ENCODE measurements at places on chromosomes 1 and 21.
A peak's percentile ranks its signal among the peaks of the same experiment; 100 is the strongest.

- no peak for DNase-seq
Measured at GRCh38 chr21:46111193-46111571, 13.3 kb downstream of the COL6A2 start.

DNA sequence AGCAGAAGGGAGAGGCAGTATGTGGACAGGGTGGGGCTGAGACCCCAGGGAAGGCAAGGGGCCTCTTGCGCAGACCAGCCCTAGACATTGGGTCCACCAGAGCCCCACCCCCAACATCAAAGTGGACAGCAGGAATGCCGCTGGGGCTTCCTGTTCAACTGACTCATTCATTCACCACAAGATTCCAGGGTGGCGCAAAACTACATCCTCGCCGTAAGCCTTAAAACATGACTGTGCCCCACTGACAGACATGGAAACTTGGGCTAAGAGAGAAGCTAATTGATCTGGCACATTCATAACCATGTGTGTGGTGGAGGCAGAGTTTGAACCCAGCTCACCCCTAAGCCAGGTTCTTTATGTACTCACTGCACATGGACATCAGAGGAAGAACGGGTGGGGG, 14.0 kb downstream of the COL16A1 start:
- no peak for DNase-seq

GRCh38 chr1:150906329-150906728, 19.4 kb downstream of the CTXND2 start:
- DNase-seq = no peak

GRCh38 chr1:31111290-31111951, 45.9 kb upstream of the PUM1 start:
- no peak for DNase-seq

- no peak for DNase-seq
Measured at GRCh38 chr1:154468535-154469250, 33.3 kb upstream of the TDRD10 start.

- DNase-seq = no peak
Measured at GRCh38 chr21:29808153-29808552, 131.6 kb downstream of the GRIK1 start.

GRCh38 chr1:164867590-164867989, 308.6 kb downstream of the PBX1 start:
- DNase-seq = no peak

DNA sequence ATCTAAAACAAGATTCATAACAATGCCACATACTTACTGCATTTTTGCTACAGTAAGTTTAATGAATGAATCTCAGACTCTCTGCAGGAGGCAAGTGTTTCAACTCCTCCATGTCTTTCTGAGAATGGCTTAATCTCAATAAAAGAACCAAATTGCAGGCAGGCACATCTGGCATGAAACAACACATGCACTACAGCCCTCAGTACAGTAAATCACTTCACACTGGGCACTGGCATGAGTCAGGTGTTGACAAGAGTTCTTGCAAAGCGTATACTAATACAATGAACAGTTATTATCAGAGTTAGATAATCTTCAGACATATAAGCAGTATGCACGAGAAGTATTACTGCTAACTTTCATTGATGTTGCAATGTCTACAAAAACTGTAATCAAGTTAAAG, 1386.8 kb downstream of the MRPL39 start:
- DNase-seq = no peak

GRCh38 chr1:202361701-202362100, 13.2 kb downstream of the PPP1R12B start:
- DNase-seq = no peak

GRCh38 chr1:160419150-160419837, 18.9 kb downstream of the VANGL2 start:
- no peak for DNase-seq

GRCh38 chr1:234912548-234913277, 215.9 kb downstream of the TOMM20 start:
- DNase-seq = no peak

DNA sequence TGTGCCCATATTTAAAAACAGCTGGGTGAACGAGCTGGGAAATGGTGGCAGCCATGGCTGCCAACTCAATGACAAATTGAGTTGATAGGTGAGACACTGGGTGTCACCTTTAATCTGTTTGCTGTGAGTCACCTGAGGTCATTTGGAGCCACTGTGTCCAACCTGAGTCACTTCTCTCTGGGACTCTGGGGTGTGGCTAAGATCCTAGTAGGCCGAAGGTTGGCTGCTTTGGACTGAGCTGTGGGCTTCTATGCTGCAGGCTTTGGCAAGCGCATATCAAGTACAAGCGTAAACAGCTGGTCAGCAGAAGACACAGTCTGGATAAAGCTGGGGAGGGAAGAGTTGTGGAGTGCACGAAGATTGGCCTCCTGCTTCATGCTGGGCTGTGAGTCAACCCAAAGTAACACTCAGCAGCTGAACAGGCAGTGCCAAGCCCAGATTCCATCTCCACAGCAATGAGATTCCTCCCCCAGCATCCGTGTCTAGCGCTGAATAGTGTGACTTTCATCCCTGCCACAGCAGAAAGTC, 24.0 kb downstream of the TEX35 start:
- DNase-seq = peak; percentile 39

- no peak for DNase-seq
Measured at GRCh38 chr1:98849969-98850636, 154.6 kb downstream of the PLPPR5 start.

DNA sequence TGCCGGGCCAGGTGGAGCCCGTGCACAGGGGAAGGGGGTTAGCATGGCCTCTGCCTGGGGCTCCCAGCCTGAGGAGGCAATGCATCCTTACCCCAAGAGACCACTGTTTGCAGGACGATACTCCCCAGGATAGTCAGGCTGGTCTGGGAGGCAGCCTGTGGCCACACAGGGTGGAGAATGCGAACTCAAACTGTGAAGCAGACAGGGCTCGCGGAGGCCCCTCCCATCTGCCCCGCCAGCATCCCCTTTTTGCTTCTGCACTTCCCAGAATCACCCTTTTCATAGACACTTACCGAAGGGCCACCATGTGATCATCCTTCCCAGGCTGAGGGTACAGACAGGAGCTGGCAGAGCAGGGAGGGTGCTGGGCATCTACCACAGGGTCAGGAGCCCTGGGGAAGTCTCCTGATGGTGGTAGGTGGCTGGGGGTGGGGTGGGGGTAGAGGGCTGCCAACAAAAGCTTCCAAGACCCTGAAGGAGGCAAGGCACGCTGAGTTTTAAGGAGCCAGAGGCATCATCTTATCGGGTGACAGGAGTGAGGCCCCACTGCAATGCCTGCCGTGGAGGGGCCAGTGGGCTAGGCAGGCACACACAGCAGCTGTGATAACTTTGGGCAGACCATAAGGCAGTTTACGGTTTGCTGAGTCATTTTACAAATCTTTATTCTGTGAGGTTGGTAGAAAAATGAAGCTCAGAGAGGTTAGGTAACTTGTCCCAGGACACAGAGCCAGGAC, 31.3 kb upstream of the BTG2 start:
- no peak for DNase-seq

DNA sequence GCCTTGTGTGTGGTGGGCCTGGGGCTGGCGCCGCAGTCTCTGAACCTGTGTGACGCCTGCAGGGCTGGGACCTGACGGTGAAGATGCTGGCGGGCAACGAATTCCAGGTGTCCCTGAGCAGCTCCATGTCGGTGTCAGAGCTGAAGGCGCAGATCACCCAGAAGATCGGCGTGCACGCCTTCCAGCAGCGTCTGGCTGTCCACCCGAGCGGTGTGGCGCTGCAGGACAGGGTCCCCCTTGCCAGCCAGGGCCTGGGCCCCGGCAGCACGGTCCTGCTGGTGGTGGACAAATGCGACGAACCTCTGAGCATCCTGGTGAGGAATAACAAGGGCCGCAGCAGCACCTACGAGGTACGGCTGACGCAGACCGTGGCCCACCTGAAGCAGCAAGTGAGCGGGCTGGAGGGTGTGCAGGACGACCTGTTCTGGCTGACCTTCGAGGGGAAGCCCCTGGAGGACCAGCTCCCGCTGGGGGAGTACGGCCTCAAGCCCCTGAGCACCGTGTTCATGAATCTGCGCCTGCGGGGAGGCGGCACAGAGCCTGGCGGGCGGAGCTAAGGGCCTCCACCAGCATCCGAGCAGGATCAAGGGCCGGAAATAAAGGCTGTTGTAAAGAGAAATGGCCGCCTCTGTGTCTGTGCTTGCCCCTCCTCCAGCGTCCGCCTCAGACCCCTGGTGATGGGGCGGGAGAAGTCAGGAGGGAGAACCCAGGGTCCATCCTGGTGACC, 788 bp downstream of the ISG15 start:
- DNase-seq = no peak

- no peak for DNase-seq
Measured at GRCh38 chr1:25716320-25716719, 83.7 kb upstream of the SELENON start.

- no peak for DNase-seq
Measured at GRCh38 chr1:243739335-243740003, 110.6 kb downstream of the AKT3 start.

- DNase-seq = no peak
Measured at GRCh38 chr1:201122321-201122957, 4.5 kb downstream of the ASCL5 start.

- DNase-seq = no peak
Measured at GRCh38 chr1:223225061-223225460, 82.0 kb upstream of the TLR5 start.

DNA sequence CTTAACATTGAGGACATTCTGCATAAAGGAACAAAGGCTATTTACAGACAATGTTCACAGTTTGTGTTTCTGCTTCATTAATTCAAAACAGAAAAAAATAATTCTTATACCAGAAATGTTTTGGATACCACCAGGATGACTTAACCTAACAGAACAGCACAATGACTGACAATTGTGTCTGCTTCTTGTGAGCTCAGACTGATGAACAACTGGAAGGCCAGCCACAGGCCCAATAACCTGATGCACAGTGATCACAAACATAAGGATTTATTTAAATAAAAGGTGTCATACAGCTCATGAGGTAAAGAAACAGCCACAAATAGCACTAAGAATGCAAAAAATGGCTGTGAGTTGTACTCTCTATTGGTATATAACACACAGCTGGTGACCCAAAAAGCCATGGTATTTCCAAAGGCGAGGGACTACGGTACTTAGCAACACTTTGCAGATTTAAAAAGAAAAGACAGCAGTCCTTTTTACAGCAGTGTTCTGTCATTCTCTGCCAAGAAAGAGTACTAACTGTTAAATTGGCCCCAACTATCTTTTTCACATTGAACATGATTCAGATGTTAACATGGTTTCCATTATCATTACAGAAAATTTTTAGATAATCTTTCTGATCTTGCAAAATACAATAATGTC, 32.1 kb upstream of the DDAH1 start:
- no peak for DNase-seq

DNA sequence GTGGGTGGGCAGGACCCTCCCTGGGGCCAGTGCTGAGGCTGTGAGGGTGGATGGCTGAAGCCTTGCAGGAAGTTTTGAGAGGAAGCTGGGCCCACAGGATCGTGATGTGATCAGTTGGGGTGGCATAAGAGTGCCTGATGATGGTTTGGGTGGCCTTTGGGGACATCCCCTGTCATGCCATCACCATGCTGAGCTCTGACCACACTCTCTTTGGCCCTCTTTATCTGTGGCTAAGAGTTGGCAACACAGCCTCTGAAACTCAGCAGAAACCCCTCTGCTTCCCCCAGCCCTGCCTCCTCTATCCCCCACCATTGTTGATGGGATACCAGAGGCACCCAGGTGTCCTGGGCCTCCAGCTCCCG, 19.8 kb downstream of the MIIP start:
- DNase-seq = no peak

GRCh38 chr1:114718661-114719423, 2.3 kb upstream of the NRAS start:
- no peak for DNase-seq

DNA sequence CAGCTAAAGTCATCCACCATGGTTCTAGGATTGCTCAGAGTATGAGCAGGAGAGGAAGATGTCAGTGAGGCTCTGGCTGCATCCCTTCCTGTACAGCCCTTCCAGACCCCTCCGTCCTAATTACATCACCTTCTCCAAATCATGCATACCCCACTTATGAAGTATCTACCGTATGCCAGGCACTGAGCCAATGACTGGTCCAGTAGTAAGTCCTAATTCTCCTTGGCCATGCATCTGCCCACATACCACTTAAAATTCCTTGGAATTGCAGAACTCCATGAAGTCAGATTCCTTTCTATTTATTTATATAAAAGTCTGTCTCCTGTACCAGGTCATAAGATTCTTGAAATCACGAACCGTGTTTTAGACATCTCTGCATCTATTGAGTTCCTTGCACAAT, 106.1 kb downstream of the SEC16B start:
- no peak for DNase-seq

DNA sequence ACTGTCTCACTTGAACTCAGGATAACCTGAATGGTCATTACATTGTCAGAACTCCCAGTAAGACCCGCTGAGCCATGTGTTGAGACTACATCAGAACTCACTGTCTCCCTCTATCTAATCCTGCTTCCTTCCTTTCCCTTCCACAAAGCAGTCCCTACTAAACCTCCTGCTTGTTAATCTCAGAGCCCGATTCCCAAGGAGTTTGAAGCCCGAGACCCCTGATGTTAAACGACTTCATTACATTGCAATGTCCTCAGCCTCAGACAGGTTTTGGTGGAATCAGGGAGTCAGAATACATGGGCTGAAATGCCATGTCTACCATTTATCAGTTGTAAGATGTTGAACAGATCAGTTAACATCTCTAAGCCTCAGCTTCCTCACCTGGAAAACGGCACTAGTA, 682.4 kb downstream of the ADGRL2 start:
- DNase-seq = no peak

DNA sequence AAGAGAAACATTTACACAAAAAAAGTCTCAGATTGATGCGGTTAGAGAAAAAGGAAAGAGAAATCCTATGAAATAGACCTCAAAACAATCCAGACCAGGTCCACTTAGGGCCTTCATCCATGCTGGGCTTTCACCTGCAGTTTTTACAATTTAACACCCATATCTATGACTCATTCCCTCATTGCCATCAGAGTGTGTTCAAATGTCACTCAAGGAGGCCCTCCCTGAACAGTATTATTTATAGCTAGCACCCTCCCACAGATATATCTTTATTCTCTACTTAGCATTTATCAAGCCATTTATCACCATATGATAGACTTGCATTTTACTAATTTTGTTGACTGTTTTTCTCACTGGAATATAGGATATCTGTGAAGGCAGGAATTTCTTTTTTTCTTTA, 824 bp upstream of the KRTAP21-3 start:
- DNase-seq = no peak

GRCh38 chr1:96400089-96400488, 321.5 kb upstream of the PTBP2 start:
- no peak for DNase-seq

GRCh38 chr1:150606463-150607142, 22.8 kb downstream of the ENSA start:
- no peak for DNase-seq

GRCh38 chr1:114094675-114095074, 59.0 kb downstream of the SYT6 start:
- DNase-seq = no peak

DNA sequence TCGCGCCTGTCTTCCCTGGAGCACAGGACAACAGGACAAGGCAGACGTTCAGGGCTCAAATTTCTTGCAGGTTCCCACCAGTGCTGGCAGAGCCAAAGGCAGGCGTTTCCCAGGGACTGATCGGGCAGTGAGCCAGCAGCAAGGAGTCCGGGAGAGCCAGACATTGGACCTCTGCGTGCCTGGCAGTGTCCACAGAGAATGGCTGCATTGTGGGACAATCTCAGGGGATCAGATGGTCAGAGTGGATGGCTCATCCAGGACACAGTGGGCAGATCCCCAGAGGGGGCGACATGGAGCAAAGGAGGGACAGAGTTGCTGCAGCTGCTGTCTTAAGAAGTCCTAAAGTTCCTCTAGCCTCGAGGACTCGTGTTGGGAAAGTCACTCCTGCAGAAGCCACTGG, 4.6 kb downstream of the TMEM63A start:
- peak; percentile 86 for DNase-seq

GRCh38 chr21:42272109-42272962, 42.9 kb downstream of the TFF3 start:
- DNase-seq = no peak

Data from caudate nucleus (tissue), 63 donors.